GM19239 (cell line): ENCODE measurements at places on chromosomes 11 and 22.
A peak's percentile ranks its signal among the peaks of the same experiment; 100 is the strongest.

- DNase-seq: no peak
These were observed 21.5 kb upstream of the MMP7 start for GRCh38 chr11:102552020-102552419.

- DNase-seq: peak; percentile 86
These were observed 19.5 kb downstream of the IL17REL start for GRCh38 chr22:49992921-49993648.

DNA sequence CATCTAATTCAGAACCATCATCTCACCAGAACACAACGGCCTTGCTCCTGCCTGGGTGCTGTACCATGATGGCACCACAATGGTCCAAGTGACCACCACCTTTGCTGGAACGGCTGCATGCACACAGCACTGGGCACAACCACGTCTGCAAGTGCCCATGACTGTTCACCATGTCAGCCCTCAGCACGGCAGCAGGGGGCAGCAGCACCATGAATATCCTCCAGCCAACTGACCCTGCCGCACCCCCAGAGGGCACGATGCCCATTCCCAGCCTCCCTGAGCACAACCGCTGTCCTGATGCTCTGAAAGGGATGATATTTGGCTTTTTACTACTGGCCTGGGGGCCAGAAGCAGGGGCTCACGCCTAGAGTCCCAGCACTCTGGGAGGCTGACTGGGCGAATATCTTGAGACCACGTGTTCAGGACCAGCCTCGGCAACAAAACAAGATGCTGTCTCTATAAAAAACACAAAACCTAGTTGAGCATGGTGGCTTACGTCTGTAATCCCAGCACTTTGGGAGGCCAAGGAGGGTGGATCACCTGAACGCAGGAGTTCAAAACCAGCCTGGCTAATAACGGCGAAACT lies 25.7 kb downstream of the DRD4 start:
- no peak for DNase-seq

DNA sequence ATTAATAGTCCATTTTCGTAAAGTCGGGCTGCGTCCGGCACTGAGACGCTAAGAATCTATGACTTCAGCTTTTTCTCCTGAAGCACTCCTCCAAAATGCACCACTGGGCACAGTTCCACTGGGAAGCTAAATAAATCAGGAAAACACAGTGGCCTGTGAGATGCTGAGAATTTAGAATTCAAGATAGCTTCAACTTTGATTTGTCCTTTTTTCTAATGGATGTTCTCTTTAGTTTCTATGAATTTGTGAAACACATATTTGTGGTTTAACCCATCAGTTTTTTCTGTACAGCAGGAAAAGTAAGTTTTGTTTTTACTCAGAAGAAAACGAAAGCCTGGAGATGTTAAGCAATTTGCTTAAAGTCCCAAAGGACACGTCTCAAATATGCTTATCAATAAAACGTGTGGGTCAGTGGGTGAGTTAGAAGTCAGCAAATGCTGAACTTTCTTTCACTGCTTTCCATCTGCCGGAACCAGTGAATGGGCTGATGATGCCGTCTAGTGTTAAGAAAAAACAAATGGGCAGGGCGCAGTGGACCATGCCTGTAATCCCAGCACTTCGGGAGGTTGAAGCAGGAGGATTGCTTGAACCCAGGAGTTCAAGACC lies 40.7 kb upstream of the CLMP start:
- DNase-seq: no peak

DNA sequence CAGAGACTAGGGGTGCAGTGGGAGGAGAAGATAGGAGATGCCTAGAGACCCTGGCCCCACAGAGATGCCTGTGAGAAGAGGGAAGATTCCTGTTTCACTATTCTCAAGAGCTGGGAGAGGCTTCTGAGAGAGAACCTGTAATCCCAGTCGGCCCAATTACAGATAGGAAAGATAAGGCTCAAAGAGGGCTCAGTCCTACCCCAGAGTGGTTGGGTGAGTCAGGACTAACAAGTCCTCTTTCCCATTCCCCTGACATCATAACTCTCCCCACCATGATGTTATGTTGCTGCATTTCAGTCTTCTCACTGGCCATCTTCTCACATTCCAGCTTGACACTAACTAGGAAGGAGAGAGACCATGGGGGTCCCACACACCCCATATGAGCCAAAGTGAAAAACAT lies 17.9 kb downstream of the ARHGEF12 start:
- DNase-seq: no peak

- no peak for DNase-seq
These were observed 10.2 kb upstream of the CLNS1A start for GRCh38 chr11:77647654-77648305.

GRCh38 chr11:80338231-80338630 lies 897.4 kb upstream of the TENM4 start:
- no peak for DNase-seq

GRCh38 chr11:36354221-36355003 lies 58.3 kb downstream of the PRR5L start:
- no peak for DNase-seq

DNA sequence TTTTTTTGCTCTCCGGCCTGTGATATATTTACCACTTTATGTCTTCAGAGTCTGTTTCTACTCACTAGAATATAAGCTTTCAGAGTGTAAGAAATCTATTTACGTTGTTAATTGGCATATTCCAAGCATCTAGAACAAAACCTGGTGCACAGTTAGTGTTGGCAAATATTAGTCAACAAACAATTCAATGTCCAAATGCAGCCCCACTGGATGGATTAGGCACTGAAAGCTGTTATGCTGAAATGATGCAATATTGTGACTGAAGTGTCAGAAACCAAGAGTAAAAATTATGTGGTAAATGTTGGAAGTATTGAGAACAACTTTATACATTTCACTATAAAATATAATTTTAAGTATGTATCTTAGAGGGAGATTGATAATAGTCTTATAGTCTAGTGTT lies 24.8 kb downstream of the CASP4 start:
- no peak for DNase-seq
